Hematopoietic multipotent progenitor cell treated with erythropoietin and hydrocortisone succinate and interleukin-3 and kit ligand, for 17 days (in vitro differentiated cells): ENCODE measurements at places on chromosomes 6 and 20.

DNA sequence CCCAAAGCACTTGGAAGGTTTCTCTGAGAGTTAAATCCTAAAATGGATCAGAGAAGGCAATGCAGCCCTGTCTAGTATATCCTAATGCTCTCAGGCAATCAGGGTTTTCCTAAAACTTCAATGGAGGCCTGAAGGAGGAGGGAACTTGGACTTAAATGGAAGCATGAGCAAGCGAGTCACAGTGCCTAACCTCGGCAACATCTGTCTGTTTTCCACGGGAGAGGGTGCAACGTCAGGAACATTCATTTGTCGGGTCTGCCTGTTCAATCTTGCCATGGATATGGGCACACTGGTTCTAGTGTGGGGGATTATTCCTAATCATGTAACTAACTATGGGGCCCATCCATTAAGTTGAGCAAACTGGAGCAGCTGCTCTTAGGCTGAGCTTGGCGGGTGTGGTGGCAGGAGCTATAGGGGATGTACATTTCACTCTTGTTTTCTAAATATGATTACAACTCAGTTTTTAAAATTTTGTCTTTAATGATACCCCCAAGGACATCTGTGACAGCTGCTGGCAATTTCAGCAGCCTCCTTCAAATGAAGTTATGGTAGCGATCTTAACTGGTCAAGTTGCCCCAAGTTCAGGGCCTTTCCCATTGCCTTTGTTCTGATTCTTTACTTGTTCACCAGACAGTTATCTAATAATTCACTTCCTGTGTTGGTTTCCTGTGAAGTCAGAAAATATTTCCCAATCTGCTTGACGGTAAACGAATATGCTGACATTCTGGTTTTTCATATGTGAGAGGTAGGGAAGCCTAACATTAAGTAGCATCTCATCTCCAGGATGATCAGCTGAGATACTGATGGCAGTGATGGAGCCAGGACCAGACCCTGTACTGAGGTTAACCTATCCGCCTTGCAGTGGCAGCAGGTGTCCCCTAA is 21.6 kb downstream of the DSE start:
- DNase-seq: no peak

DNA sequence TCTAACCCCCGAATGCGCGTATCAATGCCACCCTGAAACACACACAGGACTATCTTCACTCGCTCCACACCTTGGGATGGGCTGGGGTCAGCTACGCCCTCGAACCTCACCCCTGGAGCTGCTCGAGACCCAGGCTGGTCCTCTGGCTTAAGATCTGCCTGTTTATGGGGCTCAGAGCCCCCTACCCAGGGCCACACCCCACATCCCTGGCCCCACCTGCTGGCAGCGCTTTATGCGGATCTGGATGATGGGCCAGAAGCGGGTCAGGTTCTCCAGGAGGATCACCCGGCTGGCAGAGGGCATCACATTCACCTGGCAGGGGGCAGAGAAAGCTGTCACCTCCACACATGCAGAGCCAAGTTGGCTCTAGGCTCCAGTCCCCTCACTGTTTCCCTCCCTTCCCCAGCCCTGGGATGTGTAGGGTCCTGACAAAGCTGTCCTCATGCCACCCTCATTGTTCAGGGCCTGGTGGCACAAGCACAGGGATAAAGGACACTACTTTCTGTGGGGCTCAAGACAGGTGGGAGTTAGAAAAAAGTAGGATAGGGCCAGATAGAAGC is 8.2 kb downstream of the CUL7 start:
- DNase-seq: no peak

DNA sequence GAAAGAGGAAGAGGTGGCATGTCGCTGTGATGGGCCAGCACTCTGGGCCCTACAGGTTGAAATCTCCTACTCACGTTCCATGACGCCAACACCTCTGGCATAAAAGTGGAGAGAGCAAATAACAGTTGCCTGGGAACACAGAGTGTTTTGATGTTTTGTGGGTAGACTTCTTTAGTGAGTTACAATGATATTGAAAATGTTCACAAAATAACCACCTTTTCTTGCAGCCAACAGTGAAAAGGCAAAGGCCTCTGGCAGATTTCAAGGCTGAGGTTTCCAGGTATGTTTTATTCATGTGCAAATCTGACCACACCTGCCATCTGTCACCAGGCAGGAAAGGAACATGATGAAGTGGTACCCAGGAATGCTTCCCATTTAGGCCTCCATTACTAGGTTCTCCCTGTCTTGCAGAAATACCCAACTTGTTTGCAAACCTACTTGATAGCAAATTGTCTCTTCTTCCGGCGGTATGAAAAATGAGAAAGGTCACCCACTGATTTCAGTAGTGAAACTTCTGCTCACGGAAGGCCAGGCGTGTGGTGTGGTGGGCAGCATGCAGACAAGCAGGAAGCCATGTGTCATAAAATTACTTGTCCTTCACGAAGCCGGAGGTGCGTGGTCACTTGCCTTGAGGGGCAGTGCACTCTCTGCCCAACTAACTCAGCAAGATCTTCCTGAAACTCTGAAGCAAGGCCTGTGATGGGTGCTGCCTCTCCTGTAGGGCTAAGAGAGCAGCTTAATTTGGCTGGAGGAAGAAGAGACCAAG is 299.1 kb upstream of the PRDM1 start:
- DNase-seq: no peak

GRCh38 chr6:15761045-15761502 is 98.2 kb upstream of the DTNBP1 start:
- DNase-seq: no peak

GRCh38 chr6:8084586-8084985 is 17.8 kb downstream of the EEF1E1 start:
- no peak for DNase-seq

GRCh38 chr6:116447496-116448011 is 13.6 kb upstream of the CALHM6 start:
- DNase-seq: no peak

- DNase-seq: peak; percentile 91
Measured at GRCh38 chr20:62623488-62624324, 18.6 kb upstream of the SLCO4A1 start.

DNA sequence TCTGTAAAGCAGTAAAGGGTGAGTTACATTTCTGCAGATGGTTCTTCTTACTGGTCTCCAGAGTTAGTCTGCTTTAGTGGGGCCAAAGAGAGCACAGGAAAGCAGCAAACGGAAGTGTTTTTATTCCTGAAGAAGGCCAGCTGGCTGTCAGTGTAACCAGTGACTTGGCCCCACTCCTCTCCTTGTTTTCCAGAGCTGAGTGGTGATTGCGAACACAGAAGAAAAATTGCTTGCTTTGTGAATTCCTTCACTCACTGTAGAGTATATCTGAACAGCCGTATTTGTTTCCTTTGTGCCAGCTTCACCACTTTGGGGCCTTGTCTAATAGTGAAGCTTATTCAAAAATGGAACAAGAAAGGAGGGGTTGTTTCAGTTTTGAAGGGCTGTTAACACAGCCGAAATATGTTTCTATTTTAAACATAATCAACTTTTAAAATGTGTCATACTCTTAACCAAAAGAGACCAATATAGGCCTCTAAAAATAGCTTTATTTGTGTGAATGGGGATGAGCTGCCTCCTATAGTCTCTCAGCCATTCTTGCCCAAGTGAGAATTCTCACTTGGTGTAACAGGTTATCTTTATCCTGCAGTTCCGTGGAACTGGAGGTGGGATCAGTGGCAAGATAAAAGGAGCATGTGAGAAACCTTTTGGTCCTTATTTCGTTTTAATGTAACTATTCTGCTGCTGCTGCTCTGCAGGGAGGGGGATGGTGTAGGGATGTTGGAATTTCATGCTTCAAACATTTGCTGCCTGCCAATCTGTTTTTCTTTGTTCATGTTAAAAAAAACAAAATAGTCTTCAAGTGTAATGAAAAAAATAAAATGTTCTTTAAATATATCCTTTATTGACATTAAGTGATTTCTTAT is 37.8 kb downstream of the ZC2HC1B start:
- DNase-seq: no peak

GRCh38 chr6:158292016-158292415 is 20.2 kb upstream of the TULP4 start:
- no peak for DNase-seq

DNA sequence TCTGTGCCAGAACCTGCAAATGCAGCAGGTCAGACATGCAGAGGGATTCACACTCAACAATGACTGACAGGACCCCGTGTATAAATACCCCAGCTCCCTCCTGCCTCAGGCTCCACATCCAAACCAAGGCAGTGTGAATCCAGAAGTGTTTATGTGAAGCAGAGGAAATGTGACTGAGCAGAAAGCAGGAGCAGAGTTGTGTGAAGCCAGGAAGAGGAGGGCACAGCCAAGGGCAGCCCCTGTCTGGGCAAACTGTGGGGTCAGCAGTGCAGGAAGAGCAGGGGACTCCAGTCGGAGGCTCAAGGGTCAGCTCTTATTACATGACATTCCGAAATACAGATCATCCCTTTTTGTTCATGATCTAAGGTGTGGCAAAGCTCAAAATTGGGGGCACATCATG is 19.3 kb upstream of the ENTPD6 start:
- no peak for DNase-seq

DNA sequence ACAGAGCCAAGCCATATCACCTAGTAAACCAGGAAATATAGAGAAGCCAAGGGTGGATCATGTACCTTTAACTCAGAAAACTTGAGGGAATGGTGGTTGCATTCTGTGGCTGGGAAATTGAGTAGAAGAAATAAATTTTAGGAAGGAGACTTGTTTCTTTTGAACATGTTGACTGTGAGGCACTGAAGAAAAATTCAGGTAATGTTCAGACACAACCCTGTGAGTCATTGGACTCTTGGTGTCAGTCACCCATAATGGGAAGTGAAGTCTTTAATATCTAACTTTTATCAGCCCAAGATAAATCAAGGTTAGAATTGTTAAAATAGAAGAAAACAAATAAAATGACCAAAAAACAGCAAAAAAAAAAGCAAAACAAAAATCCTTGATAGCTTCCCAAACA is 98.8 kb upstream of the GRIK2 start:
- DNase-seq: no peak

DNA sequence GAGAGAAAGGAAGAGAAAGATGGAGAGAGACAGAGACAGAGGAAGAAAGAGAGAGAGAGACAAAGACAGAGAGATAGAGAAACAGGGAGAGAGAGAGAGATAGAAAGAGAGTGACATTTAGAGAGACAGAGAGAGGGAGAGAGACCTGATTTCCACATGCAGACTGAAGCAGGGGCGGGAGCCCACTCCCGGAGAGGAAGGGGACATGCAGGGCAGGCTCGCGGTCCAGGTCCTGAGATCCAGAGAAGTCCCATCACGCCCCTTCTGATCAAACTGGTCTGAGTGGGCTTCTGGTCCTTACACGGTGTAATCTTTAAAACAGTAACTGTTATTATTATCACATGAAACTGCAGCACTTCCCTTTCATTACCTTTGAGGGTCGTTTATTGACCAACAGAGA is 62.2 kb downstream of the PHACTR3 start:
- DNase-seq: no peak

DNA sequence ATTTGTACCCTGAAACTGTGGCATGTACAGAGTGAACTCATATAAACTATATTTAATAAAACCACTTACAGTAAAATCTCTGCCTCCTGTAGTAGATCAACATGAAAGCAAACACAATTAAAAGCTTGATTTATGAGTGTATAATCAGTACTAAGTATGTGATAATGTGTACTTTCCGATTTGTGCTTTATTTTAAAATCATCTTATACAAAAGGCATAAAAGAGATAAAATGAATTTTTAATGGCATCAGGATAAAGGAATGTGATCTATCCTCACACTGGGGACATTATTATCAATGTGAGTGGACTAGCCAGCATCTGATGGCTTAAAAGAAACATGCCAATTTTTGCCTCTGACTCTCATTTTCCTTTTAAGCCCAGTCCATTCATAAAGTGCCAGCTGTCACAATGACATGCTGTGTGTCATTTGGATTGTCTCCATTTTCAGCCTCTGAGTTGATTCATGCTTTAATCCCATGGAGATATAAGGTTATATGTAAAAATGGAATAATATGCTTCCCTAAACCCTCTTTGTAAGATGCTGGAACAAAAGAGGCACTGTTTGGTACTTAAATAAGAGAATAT is 831.6 kb upstream of the EYS start:
- DNase-seq: no peak

GRCh38 chr6:90261801-90262200 is 34.8 kb downstream of the BACH2 start:
- DNase-seq: no peak

GRCh38 chr20:41152108-41152757 is 14.9 kb downstream of the PLCG1 start:
- no peak for DNase-seq

- DNase-seq: no peak
Measured at GRCh38 chr6:166636191-166636933, 9.3 kb upstream of the RPS6KA2 start.

DNA sequence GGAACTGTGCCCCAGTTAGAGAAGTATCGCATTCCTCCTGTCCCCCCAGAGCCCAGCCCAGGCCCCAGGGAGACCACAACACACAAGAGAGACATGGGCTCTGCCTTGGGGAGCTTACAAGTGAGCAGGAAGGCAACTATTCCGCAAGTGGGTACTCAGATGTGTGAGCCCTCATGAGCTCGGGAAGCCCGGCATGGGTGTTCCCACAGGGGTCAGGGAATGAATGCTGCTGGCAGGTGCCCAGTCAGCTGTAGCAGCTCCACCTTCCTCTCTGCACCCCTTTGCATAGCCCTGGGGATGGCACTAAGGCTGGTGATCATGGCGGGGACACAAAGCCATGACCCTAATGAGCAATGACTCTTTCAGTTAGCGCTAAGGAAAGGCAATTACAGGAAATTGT is 194.1 kb downstream of the SYNDIG1 start:
- no peak for DNase-seq

DNA sequence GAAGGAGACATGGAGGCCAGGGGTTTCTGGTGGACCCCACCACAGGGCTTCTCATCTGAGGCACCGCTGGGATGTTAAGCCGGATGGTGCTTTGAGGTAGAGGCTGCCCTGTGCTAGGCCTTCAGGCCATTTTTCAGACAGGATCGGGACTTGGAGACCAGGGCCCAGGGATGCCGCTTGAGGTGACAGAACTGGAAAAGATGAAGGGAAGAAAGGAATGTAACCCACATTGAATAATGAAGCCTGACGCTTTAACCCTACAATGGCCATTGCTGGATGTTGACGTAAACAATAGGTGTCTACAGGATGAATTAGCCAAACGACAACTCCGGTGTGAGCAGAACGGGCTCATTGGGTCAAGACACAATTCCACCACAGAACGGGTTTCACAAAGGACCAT is 62.5 kb downstream of the CEBPB start:
- DNase-seq: no peak

DNA sequence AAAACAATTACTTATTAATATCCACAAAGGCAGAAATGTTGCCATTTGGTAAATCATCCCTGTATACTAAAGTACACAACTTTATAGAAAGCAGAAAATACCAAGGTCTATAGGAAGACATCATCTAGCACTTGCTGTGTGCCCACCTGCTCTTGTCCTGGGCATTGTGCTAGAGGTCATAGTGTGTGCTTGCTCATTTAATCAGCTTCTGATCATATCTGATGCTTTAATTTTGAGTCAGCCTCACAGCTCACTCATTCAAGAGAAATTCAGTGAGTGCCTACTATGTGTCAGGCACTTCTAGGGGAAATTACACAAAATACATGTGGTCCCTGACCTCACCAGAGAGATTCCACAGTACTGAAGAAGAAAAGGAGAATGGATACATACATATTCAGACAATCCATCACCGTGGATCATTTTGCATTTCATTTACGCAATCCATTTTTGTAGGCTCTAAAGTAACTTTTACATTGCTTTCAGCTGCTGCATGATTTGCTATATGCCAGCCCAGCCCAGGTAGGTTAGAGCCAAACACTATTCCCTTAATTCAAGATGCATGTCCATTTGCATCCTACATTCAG is 167.9 kb upstream of the MCHR2 start:
- no peak for DNase-seq
